ENCODE measurements at places on chromosomes 12 and 14. TPM values are rescaled to one million over a fixed set of nuclear protein-coding genes. Genes with fewer than 3 reads are reported as not detected.

Gene TBX5
- total RNA-seq: not detected

Gene COX8C
- total RNA-seq: not detected

Gene FGF6
- total RNA-seq: not detected

Gene WSCD2
- not detected for total RNA-seq

Gene SELPLG
- total RNA-seq: 0.26 TPM

Gene RFX4
- not detected for total RNA-seq

All from dermis microvascular lymphatic vessel endothelial cell (primary cell).